Activated T-cell treated with anti-CD3 and anti-CD28 coated beads, Interleukin-2, amount 50 U/mL, for 72 hours (primary cell): ENCODE measurements at places on chromosomes 7 and 10. TPM values are rescaled to one million over a fixed set of nuclear protein-coding genes. Genes with fewer than 3 reads are reported as not detected.
A peak's percentile ranks its signal among the peaks of the same experiment; 100 is the strongest.

DNA sequence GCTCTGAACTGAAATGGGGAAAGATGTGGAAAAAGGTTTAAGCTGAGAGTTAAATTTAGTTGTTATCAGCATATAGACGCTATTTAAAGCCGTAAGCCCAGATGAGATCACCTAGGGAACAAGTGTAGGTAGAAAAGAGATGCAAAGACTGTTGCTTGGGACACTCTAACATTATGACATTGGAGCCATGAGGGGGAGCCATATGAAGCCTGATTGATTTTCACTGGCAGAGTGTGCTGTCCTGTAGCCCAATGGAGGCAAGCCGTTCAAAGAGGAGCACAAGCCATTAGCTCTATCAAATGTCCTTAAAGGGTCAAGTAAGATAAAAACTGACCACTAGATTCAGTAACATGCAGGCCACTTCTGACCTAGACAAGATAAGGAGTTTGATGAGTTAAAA is 223.3 kb downstream of the TWIST1 start:
- H3K36me3 ChIP-seq: no peaks in the 10 kb centered on the region
- no peak overlapping the region for H3K27ac ChIP-seq
- no peak overlapping the region for H3K4me3 ChIP-seq
- no peaks in the 10 kb centered on the region for H3K27me3 ChIP-seq

GRCh38 chr7:66187905-66188304 is 17.2 kb upstream of the TPST1 start:
- DNase-seq: no peak
- no peaks in the 10 kb centered on the region for H3K36me3 ChIP-seq
- no peak overlapping the region for H3K27ac ChIP-seq
- H3K27me3 ChIP-seq: no peaks in the 10 kb centered on the region
- H3K4me3 ChIP-seq: no peak overlapping the region
- H3K4me1 ChIP-seq: no peaks in the 10 kb centered on the region

DNA sequence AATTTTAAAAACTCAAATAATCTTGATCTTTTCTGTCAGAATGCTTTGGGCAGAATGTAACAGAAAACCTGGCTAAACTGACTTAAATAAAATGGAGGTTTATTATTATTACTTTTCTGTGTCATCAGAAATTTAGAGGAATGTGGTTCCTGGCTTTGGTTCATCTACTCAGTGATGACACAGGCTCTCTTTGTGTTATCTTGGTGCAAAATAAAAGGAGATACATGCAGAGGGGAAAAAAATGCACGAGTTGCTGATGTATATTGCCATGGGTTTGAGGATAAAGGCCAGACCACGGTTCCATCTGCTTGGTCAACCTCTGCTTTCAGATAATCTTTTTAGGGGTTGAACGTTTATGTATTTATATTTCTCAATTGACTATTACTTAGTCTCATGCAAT is 181.4 kb downstream of the SUGCT start:
- H3K4me1 ChIP-seq: peaks cover 6% of the 10 kb centered on the region
- DNase-seq: no peak
- no peak overlapping the region for H3K4me3 ChIP-seq
- H3K36me3 ChIP-seq: no peaks in the 10 kb centered on the region

DNA sequence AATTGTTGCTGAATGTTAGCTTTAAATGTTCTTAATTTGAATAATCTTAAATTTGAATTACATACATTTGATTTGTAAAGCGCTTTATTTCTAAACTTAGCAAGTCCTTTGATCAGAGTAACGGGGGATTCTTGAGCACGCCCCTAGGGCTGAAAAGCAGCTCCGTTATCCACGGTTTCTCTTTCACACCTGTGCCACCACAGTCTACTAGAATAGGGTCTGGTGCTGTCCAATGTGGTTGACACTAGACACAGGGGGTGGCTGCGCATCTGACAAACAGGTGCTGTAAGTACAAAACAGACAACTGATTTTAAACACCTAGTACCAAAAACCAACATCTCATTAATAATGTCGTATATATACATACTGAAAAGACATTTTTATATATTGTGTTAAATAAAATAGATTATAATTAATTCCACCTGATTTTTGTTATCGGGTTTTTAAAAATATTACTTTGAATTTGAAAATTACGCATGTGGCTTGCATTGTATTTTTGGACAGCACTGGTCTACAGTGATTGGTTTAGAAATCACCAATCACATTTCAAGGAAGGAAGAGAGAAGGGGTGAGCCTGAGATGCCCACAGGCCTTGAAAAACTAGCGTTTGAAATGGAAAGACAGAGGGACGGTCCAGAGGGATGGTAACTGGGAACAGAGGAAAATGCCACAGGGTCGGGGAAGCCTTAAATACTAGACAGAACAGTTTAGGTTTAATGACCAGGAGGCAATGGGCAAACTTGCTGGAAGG is 7.3 kb downstream of the SEPHS1 start:
- peak overlapping the region; percentile 59 for H3K4me3 ChIP-seq
- peaks cover 9% of the 10 kb centered on the region for H3K36me3 ChIP-seq
- H3K4me1 ChIP-seq: peaks cover 42% of the 10 kb centered on the region
- no peaks in the 10 kb centered on the region for H3K27me3 ChIP-seq

GRCh38 chr10:79264942-79265341 is 82.3 kb upstream of the PPIF start:
- no peak for DNase-seq
- peaks cover 26% of the 10 kb centered on the region for H3K4me1 ChIP-seq
- H3K27me3 ChIP-seq: no peaks in the 10 kb centered on the region
- H3K4me3 ChIP-seq: no peak overlapping the region
- no peaks in the 10 kb centered on the region for H3K36me3 ChIP-seq
- H3K27ac ChIP-seq: no peak overlapping the region

- no peak overlapping the region for H3K4me3 ChIP-seq
- H3K27ac ChIP-seq: no peak overlapping the region
- peaks cover 10% of the 10 kb centered on the region for H3K4me1 ChIP-seq
- H3K36me3 ChIP-seq: no peaks in the 10 kb centered on the region
- no peaks in the 10 kb centered on the region for H3K27me3 ChIP-seq
Measured at GRCh38 chr7:12670743-12671520, 16.5 kb upstream of the ARL4A start.

GRCh38 chr7:147245274-147245673 is 1128.7 kb downstream of the CNTNAP2 start:
- H3K4me1 ChIP-seq: no peaks in the 10 kb centered on the region
- no peak overlapping the region for H3K4me3 ChIP-seq
- H3K27ac ChIP-seq: no peak overlapping the region
- H3K36me3 ChIP-seq: no peaks in the 10 kb centered on the region
- DNase-seq: peak; percentile 3

- peaks cover 12% of the 10 kb centered on the region for H3K4me1 ChIP-seq
- no peak overlapping the region for H3K27ac ChIP-seq
- peaks cover under 1% of the 10 kb centered on the region for H3K36me3 ChIP-seq
- DNase-seq: peak; percentile 39
Measured at GRCh38 chr10:114925587-114926586, 12.1 kb upstream of the TRUB1 start.

DNA sequence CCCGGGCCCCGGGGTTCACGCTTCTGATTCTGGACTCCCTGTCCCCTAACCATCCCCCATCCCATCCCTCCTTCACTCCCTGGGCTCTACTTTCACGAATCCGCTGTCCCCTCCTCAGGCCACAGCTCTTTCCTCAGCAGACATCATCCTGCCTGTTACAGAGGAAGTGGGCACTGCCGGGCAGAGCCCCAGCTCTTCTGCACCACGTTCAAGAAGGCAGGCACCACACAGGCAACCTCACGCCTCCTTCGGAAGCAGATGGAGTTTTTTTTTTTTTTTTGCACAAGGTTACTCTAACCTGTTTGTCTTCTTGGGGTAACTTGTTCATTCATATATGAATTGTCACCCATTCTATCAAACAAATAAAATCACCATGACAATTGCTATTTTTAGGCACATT is 17.9 kb upstream of the ZNF32 start:
- H3K4me1 ChIP-seq: peaks cover 4% of the 10 kb centered on the region
- peaks cover 42% of the 10 kb centered on the region for H3K27me3 ChIP-seq
- no peak overlapping the region for H3K4me3 ChIP-seq
- no peak overlapping the region for H3K27ac ChIP-seq
- DNase-seq: no peak
- H3K36me3 ChIP-seq: peaks cover 5% of the 10 kb centered on the region

DNA sequence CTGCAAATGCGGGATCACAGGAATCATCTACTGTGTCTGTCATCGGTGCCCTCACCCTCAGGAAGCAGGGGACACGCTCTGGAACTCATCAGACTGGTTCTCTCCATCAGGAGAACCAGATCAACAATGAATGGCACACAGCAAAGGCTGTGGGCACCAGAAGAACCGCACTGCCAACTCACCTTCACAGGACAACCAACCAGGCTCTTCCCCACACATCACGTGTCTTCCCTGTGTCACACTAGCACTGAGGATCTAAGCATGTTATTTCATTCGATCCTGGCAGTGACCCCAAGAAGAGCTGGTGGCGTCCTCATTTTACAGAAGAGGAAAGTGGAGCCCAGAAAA is 106.1 kb downstream of the TNS3 start:
- H3K4me1 ChIP-seq: peaks cover 12% of the 10 kb centered on the region
- H3K36me3 ChIP-seq: no peaks in the 10 kb centered on the region
- H3K4me3 ChIP-seq: no peak overlapping the region
- no peaks in the 10 kb centered on the region for H3K27me3 ChIP-seq

DNA sequence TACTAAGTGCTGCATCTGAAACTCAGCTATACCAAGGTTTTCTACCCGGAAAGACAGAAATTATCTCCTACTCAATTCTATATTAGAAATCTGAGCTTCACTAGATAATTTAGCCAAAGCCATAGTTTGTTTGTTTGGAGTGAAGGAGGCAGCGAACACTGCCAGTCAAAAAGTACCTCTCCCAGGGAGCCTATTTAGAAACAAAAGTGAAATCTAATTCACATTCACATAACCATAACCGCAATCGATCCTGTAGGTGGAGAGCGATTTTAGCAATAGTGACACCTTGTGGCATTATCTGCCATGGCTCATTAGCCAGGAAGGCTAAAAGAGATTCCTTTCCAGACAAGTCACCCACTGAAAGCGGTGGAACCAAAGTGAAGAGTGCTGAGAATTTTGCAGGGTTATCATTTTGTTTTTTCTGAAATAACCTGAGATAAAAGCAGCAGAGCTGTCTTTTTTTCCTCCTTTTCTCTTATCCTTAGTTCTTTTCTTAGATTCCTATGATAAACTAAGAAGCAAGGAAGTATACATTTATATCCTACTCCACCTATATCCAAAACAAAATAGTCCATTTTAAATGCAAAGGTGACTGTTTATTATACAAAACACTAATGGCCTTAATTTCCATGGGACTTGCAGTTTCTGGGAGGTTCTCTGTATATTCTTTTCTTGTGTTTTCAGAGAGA is 83.7 kb upstream of the BET1 start:
- no peaks in the 10 kb centered on the region for H3K36me3 ChIP-seq
- H3K27me3 ChIP-seq: peaks cover 13% of the 10 kb centered on the region
- H3K27ac ChIP-seq: no peak overlapping the region
- peak; percentile 56 for DNase-seq

GRCh38 chr10:32159264-32159663 is 103.0 kb upstream of the KIF5B start:
- no peak for DNase-seq
- no peaks in the 10 kb centered on the region for H3K27me3 ChIP-seq
- no peaks in the 10 kb centered on the region for H3K36me3 ChIP-seq
- H3K4me3 ChIP-seq: no peak overlapping the region
- H3K27ac ChIP-seq: no peak overlapping the region

DNA sequence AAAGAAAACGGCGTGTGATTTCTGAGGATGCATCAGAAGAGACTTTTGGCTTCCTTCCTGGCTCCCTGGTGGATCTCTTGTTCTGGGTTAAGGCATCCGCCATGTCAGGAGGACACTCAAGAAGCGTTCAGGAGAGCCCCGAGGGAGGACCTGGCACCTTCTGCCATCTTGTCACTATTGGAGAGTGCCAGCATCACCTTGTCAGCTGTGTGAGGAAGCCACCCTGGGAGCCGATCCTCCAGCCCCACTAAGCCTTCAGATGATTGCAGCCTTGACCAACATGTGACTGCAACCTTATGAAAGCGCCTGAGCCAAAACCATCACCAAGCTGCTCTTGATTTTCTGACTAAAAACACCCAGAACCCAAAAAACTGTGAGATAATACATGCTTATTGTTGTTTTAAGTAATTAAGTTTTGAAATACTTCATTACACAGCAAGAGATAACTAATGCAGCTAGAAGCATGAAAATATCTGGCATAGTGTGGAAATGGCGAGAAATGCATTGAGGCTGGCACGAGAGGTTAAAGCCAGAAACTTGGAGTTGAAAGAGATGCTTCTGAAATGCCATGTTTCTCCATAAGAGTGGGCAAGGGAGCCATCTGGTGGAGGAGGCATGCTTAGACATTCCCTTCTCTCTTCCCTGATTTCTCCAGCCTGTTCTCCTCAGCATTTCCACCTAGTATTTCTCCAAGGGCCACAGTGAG is 5.4 kb upstream of the ZFYVE27 start:
- H3K27ac ChIP-seq: no peak overlapping the region
- H3K36me3 ChIP-seq: peaks cover 1% of the 10 kb centered on the region

GRCh38 chr10:23399701-23400144 is 39.2 kb upstream of the OTUD1 start:
- H3K27ac ChIP-seq: no peak overlapping the region
- DNase-seq: no peak
- no peaks in the 10 kb centered on the region for H3K4me1 ChIP-seq
- H3K36me3 ChIP-seq: no peaks in the 10 kb centered on the region
- no peaks in the 10 kb centered on the region for H3K27me3 ChIP-seq

DNA sequence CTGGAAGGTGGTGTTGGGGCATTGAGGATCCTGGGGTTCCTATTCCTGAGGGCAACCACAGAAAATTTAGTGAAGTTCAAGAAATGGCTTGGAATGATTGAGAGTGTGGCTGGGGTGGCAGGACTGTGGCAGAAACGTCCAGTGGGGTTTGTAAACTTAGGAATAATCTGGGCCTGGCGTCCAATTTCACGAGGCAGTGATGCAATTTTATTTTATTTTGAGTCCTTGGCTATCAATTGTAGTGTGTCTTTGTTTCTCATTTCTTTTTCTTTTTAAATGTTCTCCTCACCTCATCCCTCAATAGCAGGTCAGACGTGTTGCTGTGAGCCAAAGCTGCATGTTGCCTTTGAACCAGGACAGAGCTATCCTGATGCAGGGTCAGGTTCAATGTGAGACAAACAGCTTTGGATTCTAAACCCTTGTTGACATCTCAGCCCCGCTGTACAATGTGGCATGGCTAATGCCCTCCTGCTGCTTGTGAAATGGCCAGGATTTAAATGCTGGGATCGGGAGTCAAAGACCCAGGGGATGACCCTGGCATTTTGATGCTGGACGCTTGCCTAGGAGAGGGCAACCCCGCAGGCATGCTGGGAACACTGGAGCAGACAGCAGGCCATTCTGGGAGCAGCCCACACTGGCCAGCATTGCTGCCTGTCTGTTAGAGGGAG is 64.8 kb downstream of the RBM20 start:
- H3K27me3 ChIP-seq: no peaks in the 10 kb centered on the region
- no peaks in the 10 kb centered on the region for H3K4me1 ChIP-seq
- H3K4me3 ChIP-seq: no peak overlapping the region
- DNase-seq: no peak
- no peaks in the 10 kb centered on the region for H3K36me3 ChIP-seq
- H3K27ac ChIP-seq: no peak overlapping the region

Gene SLC18A2
- total RNA-seq: not detected

Gene PBLD
- 2.7 TPM for total RNA-seq

Gene GALNT17
- total RNA-seq: not detected

Gene ASZ1
- total RNA-seq: not detected

Gene FOXP2
- not detected for total RNA-seq

Gene RAB19
- total RNA-seq: 13.7 TPM
